ENCODE measurements at places on chromosomes 1 and 21.

DNA sequence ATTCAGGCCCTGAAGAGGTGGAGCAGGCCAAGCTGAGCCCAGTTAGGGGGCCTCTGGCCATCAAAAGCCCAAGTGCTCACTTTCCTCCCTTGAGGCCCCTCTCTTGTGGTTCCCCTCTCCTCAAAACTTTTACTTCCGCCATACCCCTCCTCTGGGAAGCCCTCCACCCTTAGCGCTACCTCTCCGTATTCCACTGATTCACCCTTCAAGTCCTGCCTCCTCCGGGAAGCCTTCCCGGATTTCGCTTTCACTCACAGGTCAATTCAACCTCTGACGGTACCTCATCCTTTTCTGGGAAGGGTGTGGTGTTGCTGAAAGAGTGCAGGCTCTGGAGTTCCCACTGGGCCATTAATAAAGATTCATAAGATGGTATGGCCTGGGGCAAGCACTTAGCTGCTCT, 19.1 kb downstream of the SPOCD1 start:
- DNase-seq, result no peak

DNA sequence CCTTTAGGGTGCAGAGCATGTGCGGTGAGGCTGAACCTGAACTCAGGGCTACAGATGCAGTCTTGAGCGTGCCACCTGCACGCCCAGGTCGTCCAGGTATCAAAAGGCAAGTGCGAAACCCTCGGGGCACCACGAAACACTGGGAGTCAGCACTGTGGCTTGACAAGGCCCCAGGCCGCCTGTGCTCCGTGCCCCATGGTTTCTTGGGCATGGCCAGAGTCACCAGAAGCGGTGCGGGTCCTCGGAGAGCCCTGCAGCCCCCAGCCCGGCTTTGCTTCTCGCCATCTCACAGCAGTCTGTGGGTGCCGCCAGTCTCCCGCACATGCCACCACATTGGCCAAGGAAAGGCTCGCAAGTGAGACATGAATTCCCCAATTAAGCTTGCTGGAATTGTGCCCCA, 117.3 kb downstream of the PGBD5 start:
- no peak for DNase-seq

DNA sequence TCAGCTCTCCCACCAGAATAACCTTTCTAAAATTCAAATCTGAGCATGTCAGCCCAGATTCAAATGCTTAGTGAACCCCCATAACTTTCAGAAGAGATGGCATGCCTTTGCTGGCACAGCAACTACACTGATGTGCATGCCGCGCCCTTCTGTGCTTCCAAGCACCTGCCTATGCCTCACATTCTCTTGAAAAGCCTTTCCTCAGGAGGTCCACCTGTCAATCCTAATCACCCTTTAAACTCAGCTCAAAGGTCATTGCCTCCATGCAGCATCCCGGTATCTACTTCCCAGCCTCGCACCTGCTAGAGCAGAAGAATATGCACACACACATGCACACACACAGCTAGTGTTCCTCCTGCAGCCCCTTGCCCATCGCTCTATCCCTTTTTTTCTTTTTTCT, 5.2 kb upstream of the S100A2 start:
- DNase-seq, result no peak

GRCh38 chr1:184242507-184242943, 144.3 kb upstream of the C1orf21 start:
- DNase-seq, result no peak

GRCh38 chr21:41957991-41958766, 4.4 kb upstream of the C2CD2 start:
- no peak for DNase-seq

- DNase-seq, result no peak
These were observed 202.1 kb upstream of the SGIP1 start for GRCh38 chr1:66331658-66332547.

- DNase-seq, result no peak
These were observed 46.9 kb upstream of the DISP3 start for GRCh38 chr1:11431941-11432507.

DNA sequence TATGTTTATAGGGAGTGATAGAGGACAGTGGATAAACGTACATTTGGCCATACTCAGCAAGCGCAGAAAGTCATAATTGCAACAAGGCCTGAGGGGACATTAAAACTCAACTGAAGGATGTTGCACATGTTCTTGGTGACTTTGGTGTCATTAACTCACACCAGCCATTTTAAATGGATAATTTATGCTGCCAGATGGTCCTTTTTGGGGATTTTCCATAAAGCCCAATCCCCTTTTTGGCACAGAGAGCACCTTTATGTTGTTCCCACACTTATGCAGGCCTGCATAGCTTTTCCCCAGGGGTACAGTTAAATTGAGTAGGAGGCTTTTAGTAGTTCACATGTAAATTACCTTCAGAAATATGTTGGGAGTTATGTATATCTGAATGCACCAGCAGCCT, 279.6 kb downstream of the NFIA start:
- no peak for DNase-seq

- no peak for DNase-seq
These were observed 5.5 kb upstream of the PIK3R3 start for GRCh38 chr1:46137916-46138315.

DNA sequence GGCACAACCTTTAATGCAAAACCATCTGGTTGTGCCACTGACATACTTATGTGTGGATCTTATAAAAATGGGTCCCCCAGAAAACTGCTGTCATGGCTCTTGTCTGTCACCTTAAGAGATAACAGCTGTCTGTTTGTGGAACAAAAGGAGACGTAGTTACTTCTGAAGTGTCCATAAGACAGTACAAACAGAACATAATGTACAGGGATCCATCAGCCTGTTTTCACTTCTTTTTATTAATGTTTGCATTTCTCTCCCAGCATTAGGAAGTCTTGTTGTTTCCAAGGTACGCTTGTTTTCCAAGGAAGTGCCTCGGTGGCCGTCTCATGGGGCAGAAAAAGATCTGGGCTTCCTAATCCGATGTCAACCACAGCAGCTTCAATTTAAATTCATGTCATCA, 11.2 kb upstream of the ST6GALNAC5 start:
- no peak for DNase-seq

DNA sequence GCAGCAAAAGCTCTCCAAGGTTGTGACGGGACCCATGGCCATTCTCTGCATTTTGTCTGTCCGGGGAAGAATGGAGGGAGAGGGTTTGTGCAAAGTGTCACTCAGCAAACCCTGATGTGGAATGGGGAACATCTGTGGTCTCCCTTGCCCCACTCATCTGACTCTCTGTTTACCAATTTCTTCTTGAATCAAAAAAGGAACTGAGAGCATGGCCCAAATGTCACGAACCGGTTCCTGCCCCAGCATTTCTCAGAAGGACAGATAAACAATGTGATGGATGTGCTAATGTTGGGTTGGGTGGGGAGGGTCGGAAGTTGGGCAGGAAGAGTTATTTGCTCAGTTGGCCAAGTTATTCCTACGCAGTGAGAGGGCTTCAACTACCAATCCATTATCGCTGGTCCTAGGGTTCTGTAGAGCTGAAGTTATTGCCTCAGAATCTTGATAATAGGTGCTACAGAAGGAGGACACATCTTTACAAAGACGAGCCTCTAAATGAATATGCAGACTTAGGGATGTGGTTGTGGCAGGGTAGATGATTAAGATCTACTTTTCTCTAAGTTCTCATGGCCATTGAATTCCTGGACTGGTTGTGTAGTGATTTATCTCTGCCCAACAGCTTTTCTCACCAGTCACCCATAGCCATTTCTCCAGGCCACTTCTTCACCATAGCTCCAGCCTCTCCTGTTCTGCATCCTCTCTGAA, 9.6 kb upstream of the DUSP12 start:
- no peak for DNase-seq

DNA sequence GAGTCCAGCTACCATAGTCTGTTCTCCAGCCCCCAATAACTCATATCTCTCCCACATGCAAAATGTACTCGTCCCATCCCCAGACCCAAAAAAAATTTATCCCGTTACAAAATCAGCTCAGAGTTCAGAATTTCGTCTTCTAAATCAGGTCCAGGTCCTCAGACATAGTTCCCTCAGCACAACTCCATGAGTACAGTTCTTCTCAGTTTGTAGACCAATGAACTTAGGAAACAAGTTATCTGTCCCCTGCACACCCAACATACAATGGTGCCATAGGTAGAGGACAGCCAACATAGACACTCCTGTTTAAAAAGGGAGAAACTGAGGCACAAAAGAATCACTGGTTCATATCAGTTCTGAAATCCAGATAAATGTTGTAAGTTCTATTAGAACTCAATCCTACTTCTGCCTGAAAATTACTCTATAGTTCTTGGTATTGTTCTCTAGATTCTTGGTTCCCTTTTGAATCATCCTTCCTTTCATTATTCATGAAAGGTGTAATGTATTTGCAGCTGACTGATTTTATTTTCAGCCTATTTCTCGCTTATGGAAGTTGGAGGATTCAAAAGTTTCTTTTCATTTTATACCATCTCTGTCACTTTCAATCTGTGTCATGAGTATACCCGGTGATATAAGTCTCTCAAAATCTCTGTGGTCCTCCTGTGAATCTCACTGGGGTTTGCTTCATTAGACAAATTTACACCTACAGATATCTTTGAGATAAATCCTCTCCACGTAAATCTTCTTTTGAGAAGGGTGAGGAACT, 75.8 kb upstream of the TSPAN2 start:
- DNase-seq, result no peak

DNA sequence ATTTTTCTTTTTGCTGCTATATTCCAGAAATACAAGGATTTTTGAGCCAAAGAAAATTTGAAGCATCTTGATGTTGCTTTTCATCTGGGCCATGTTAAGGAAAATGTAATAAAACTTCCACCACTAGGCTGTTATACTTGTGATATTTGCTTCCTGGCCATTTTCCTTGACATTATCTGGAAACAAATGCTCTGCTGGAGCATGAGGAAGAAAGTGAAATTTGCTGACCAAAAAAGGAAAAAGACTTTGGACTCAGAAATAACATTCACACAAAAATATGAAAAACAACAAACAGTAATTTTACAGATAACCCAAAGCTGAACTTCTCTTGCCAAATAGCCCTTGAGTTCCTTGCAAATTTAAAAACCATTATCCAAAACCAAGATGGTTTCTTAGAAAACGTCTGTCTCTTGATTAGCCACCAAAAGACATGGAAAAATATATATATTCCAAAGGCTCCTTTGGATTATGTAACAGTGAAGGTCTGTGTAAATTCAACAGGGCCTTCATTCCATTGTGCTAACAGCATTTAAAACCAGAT, 344.5 kb downstream of the LMX1A start:
- no peak for DNase-seq

DNA sequence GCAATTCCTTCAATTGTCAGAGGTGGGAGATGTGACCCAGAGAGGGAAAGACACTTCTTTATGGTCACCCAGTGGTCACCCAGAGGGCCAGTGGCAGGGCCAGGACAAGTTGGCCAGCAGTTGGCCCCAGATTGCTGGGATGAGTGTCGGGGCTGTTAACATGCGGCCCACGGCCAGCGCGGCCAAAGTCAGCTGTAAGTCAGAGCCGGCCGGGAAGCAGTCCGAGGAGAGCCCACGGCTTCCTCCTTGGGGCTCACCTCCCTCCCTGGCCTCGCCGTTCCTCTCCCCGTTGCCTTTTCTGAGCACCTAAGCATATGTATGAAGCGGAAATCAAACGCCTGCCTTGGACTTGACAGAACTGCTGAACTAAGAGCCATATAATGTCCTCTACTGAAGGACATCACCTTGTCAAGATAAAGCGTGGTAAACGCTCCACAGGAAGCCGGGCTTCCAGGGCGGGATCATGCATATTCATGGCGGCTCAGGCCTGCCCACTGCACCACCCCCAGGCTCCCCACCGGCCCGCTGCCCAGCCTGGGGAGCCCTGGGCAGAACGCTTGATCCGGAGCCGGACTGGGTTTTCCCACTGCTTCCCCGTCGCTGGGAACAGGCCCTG, 245.4 kb upstream of the POU3F1 start:
- DNase-seq, result no peak

DNA sequence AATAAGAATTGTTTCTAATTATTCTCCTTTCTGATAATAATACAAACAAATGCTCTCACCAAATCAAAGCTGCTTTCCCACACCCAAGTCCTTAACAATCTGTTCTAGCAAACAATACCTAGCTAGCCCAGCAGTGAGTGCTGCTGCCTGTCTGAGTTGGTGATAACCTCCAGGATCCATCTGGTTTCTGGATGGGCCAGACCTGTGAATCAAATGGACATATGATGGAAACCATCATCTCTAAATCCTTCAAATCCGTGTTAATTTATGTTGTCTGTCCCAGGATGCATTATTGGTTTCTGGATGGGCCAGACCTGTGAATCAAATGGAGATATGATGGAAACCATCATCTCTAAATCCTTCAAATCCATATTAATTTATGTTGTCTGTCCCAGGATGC, 1230.0 kb downstream of the AMY1C start:
- DNase-seq, result no peak

GRCh38 chr21:15058854-15059263, 5.9 kb downstream of the NRIP1 start:
- no peak for DNase-seq

- no peak for DNase-seq
These were observed 300.8 kb downstream of the HHIPL2 start for GRCh38 chr1:222247081-222247480.

- no peak for DNase-seq
These were observed 503.8 kb upstream of the PLXNA2 start for GRCh38 chr1:208747979-208748378.

DNA sequence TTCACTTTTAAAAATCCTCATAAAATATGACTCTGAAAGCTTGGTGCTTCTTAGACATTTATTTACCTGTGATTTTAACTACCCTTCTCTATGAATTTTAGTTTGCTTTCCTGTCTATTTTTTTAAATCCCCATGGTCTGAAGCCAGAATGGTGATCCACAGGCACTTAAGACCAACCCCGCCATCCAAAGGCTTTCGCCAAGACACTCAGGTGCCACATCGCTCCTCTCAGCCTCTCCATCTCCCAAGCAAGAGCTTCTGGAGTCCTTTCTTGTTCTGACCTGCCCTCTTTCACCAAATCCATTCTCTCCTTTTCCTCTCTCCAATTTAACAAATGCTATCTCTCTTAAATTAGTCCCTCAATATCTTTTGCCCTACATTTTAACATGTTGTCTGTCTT, 464.6 kb downstream of the PCP4 start:
- no peak for DNase-seq

DNA sequence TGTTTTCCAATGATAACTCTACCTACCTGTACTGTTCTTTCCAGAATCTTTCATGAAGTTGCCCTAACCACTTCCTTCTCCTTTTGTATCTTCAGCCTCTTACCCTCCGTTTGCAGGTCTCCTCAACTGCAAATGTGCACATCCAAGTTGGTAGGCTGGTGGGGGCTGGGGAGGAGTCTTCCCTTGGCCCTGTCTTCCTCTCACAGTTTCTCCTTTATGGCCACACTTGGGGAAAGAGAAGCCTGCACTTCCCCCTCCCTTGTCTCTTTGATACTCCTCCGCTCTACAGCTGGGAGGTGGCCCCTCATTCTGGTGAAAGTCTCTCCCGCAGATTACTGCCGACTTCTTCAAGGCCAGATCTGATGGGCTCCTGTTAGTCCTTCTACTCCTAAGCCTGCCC, 26.9 kb upstream of the GPR88 start:
- DNase-seq, result no peak

GRCh38 chr1:155017041-155017945, 14.7 kb downstream of the ZBTB7B start:
- DNase-seq, result no peak

DNA sequence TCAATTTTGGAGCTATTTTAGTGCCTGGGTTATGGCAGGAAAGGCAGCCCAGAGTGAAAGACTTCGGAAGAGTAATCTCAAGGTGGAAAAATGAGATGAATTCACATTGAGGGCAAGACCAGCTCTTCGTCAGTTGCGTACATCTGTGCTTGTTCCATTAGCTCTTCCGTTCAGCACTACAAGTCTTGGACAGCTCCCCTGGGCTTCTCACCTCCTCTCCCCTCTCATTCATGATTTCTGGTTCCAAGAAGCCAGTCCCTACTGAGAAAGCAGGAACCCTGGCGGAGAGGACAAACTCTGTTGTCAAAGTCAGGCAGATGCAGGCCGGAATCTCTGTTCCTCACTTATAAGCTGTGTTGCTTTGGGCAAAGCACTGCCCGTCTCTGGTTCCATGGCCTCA, 76.5 kb downstream of the ACTL8 start:
- DNase-seq, result no peak

Measured in NCI-H1417 treated with DMSO at 0.1 percent for 48 hours (cell line).